ENCODE measurements at places on chromosomes 1 and 21.
A peak's percentile ranks its signal among the peaks of the same experiment; 100 is the strongest.

DNA sequence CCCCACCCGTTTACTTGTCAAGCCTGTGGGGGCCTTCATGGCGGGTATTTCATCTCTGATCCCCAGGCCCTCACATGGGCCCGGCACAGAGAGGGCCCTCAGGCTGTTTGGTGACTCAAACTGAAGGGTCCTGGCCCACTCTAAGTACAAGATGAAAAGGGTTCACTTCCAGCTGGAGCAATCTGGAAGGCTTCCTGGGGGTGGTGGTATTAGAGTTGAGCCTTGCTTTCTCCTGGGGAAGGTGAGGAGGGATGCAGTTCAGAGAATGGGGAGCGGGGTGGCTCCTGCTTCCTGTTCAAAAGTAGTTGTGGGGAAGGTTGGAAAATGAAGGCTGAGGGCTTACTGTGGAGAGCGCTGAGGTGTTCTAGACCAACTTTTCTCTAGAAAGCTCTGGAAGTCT is 47.7 kb downstream of the DHRS3 start:
- DNase-seq = no peak

GRCh38 chr1:149845416-149845815 is 54.0 kb upstream of the BOLA1 start:
- no peak for DNase-seq

GRCh38 chr1:72281144-72281543 is 1.2 kb downstream of the NEGR1 start:
- no peak for DNase-seq

GRCh38 chr1:205959789-205960188 is 16.5 kb upstream of the SLC26A9 start:
- DNase-seq = no peak

DNA sequence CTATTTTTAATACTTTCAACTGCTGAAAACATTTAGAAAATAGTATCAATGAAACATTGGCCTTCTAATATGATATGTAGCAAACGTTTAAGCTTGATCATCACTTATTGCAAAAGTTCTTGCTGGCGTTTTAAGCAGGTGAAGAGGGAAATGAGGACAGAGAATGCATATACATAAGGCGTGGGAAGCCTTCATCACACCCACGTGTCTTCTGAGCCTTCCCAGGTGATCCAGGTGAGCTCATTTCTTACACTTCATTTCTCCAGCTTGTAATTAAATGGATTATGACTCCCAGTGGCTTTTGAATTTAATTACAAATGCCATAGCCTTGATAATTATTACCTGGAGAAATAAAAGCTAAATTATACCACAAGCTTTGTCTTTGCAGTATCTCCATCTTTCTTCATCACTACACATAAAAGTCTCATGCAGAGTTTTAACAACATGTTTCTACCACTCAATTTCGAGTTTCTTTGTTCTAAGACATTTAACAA is 1973.8 kb downstream of the MRPL39 start:
- no peak for DNase-seq

GRCh38 chr21:38804789-38805327 is 871 bp upstream of the ETS2 start:
- DNase-seq = peak; percentile 83

- DNase-seq = no peak
Observed at GRCh38 chr1:172176206-172176605, 244.3 kb upstream of the C1orf105 start.

DNA sequence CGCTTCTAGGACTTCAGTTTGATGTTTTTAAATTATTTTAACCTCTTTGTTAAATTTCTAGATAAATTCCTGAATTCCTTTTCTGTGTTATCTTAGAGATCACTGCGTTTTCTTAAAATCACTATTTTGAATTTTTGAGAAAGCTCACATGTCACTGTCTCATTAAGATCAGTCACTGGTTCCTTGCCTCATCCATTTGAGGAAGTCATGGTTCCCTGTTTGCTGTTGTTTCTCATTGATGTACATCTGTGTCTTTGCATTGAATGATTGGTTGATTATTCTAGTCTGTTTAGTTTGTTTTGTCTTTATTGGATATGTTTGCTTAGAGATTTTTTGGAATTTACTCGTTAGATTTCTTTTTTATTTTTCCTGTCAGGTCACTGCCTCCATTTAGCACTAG is 50.1 kb downstream of the CRP start:
- DNase-seq = no peak

DNA sequence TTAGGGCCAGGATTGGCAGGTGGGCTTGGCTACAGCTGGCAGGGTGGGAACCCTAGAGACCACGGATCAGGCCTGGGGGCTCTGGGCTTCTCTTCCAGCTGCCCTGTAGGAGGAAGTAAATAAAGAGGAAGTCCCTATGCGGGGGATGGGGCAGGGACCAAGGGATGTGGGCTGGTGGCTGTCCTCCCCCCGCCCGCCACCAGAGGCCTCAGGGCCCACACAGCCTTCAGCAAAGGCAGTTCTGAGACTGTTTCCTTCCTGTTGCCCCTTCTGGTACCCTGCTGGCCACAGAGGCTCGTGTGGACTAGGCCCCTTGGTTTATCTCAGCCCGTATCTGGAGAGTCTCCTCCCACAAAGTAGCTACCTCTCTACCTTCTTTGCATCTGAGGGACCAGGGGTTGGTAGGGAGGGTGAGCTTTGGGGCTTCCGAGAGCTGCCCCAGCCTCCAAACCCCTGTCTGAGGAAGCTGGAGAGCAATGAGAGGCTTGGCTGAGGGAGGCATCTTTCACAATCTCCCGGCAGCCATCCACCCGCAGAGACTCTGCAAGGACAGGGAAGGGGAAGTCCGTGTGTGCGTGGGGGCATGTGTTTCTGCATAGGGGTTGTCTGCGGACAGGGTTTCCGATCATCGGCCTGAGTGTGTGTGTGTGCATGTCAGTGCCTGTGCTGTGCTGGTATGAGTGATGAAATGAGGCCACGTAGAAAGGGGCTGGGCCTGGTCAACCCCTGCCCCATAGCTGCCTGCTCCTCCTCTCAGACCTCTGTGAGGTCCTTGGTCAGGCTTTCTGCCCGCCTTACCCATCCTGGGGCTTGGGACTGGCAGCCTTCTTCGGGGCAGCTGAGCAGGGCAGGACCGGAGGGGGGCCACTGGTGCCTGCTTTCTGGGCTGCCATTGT is 12.5 kb downstream of the RPS6KA1 start:
- peak; percentile 94 for DNase-seq

GRCh38 chr1:9778905-9779304 is 44.9 kb downstream of the CLSTN1 start:
- no peak for DNase-seq

GRCh38 chr1:90027281-90027680 is 32.4 kb downstream of the ZNF326 start:
- no peak for DNase-seq

- no peak for DNase-seq
Observed at GRCh38 chr1:222656391-222657155, 38.7 kb downstream of the MIA3 start.

- DNase-seq = peak; percentile 96
Observed at GRCh38 chr1:207797229-207797973, 45.5 kb downstream of the CD46 start.

GRCh38 chr1:111624382-111624781 is 4.8 kb downstream of the RAP1A start:
- DNase-seq = no peak

- no peak for DNase-seq
Observed at GRCh38 chr1:85317560-85317959, 41.1 kb upstream of the BCL10 start.

GRCh38 chr1:226984521-226985238 is 44.6 kb downstream of the COQ8A start:
- DNase-seq = no peak

DNA sequence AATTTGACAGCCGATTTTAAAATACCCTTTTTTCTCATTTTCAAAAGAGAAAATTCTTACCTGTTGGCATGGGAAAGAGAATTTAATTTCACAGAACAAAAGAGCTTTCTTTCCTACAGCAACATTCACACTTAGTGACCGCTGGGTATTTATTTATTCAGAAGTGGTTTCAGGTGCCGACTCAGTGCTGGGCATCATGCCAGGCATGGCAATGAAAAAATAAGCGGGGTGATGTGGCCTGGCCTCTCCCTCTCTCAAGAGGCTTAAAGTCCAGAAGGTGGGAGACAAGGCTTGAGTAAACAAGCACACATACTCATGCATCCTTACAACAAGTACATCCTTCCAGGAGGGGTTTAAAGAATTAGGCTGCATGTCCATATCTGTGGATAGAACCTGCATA is 4.1 kb upstream of the PCP4 start:
- no peak for DNase-seq

DNA sequence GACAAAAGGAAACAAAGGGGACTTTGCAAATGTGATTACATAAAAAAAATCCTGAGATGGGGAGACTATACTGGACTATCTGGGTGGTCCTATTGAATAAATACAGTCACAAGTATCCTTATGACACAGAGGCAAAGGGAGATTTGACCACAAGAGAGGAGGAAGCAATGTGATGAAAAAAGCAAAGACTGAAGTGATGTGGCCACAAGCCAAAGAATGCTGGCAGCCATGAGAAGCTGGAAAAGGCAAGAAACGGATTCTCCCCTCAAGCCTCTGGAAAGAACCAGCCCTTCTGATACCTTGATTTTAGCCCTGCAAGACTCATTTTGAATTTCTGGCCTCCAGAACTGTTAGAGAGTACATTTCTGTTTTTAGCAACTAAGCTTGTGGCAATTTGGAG is 36.4 kb downstream of the OLFML2B start:
- DNase-seq = no peak

- DNase-seq = no peak
Observed at GRCh38 chr21:17738176-17738953, 80.8 kb downstream of the C21orf91 start.

- DNase-seq = no peak
Observed at GRCh38 chr1:1799716-1800115, 21.4 kb upstream of the NADK start.

GRCh38 chr1:241024834-241025233 is 332.2 kb downstream of the RGS7 start:
- no peak for DNase-seq

- DNase-seq = no peak
Observed at GRCh38 chr1:53292690-53293089, 35.2 kb downstream of the LRP8 start.

DNA sequence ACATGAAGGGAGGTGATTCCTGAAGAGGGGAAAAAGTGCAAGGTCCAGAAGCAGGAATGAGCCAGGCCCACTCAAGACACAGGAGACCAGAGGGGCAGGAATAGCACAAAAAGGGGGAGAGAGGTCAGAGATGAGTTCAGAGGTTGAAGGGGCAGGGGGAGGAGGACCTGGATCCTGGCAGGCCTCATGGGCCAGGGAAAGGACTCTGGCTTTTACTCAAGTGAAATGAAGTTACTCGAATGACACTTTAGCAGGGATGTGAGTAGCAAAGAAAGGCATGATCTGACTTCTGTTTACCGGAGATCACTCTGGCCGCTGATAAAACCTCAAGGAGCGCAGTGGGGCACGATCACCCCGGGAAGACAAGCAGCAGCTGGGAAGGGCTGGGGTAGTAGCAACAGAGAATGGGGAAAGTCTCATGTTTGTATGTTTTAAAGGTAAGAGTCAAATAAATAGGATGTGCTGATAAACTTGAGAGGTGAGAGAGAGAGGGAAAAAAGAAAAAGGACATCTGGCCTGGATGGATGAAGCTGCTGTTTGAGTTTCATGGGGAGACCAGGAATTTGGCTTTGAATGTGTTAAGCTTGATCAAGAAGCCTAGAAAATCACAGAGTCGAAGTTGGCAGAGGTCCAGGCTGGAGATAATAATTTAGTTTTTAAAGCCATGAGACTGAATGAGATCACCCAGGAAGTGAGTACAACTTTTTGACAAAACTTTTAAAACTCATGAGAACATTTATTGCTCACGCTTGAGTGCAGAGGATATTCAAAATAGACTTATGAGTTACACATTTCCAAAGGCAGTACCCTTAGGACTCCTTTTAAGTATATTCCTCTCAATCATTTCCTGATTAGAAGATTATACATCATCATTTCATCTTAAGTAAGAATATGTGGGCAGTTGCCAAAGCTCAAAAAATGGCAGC is 156.0 kb downstream of the RERE start:
- peak; percentile 67 for DNase-seq

GRCh38 chr21:42281181-42281680 is 34.0 kb downstream of the TFF3 start:
- DNase-seq = no peak

DNA sequence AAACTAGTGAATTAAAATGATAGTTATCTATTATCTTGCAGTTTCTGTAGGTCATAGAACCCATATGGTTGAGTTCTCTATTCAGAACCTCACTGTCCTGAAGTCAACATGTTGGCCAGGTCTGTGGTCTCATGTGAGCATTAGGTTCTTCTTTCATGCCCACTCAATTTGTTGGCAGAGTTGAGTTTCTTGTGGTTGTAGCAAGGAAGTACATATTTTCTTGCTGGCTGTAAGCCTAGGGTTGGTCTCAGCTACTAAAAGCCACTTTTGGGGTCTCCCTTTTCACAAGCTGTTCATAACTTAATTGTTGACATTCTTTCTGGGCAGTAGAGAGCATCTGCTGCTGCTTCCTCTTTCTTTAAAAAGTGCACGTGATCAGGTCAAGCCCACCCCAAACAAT is 1165.1 kb upstream of the NCAM2 start:
- no peak for DNase-seq

GRCh38 chr1:31154000-31154631 is 85.6 kb downstream of the NKAIN1 start:
- no peak for DNase-seq

GRCh38 chr1:153907134-153907533 is 15.6 kb downstream of the GATAD2B start:
- DNase-seq = no peak

DNA sequence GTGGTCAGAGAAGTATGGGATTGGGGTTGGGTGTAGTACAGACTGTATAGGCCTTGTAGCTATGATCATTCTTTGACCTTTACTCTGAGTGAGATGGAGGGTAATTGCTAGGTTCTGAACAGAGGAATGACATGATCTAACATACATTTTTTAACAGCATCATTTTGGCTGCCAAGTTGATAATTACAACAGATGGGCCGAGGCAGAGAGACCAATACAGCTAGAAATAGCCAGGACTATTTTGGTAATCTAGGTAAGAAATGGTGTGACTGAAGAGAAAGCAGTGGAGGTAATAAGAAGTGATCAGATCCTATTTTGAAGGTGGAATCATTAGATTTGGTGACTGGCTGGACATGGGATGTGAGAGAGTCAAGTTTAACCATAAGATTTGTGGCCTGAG is 43.5 kb downstream of the RPAP2 start:
- DNase-seq = no peak

DNA sequence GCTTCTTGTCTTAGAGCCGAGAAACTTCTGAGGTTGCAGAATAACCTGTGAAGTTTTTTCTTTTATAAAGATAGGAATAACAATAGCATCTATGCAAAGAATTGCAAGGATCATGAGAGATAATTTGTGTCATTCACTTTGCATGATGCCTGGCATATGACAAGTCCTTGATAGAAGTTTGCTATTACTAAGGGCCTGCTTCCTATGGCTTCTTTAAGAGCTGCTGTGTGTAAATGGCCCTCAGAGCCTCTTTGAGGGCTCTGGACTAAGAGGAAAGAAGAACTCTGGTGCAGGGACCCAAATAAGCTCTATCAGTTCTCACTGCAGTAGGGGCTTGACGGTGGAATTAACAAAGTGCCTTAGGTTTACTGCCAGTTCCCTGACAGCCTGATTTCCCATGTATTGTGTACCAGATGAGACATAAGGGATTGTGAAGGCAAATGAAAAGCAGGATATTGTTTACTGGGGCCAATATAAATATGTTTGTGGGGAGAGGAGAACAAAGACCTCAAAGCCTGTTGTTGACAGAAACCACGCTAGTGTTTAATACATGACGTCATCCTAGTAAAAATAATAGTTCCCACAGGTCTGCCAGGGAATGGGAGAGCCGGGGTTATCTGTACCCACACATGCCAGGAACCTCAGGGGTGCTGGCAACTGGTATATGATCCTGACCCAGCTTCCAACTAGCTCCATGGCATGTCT is 131.2 kb upstream of the UBE2U start:
- no peak for DNase-seq

Measured in aorta (tissue), 5 donors.